Activated T-helper 2 cell treated with anti-CD3 and anti-CD28 coated beads, Interferon-gamma antibody, Interleukin-2, Interleukin-4, amounts not matched to agents 10 μg/mL and 5 μg/mL and 100 μg/mL, durations not matched to agents 14 hours and 24 hours and 36 hours (primary cell): ENCODE measurements at places on chromosomes 1 and 21.
A peak's percentile ranks its signal among the peaks of the same experiment; 100 is the strongest.

- H3K27me3 ChIP-seq, result peaks cover 22% of the 10 kb centered on the region
- H3K27ac ChIP-seq, result no peak overlapping the region
- H3K4me1 ChIP-seq, result no peaks in the 10 kb centered on the region
- no peak for DNase-seq
These were observed 3.9 kb upstream of the ACKR1 start for GRCh38 chr1:159200769-159201168.

DNA sequence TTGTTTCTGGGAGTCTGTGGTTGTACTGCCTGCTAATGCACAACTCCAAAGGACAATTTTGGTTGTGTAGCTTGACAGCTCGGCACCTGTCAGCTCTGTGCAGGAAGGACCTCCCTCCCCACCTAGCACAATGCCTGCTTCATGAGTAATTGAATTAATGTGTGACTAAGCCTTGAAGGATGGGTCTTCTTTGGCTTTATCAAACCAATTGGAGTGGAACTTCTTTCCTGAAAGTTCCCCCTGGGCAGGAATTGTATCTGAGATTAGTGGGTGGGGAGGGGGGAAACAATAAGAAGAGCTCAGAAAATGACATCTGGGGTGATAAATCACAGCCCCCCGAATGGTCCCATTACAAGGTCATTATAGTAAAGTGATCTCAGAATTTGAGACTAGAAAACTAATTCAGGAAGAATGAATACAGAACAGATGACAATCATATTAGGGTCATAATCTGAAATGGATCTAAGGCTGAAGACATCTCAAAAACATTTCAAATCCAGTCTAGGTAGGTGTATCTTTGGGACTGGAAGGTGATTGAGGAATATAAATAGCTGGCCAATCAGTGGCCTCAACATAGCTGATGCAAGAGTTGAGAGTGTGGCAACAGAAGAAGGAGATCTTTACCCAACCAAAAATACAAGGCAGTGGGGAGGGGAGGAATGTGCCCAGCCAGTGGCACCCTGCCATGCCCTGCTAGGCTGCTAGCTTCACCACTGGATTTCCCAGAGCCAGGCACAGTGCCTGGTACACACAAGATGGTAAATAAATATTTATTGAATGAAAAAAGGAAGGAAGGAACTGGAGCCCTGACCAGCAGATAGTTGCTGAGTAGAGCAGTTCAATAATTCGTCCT is 10.1 kb upstream of the SESN2 start:
- no peak overlapping the region for H3K4me3 ChIP-seq
- no peak for DNase-seq
- peak overlapping the region; percentile 96 for H3K27ac ChIP-seq

- H3K27ac ChIP-seq, result no peak overlapping the region
- DNase-seq, result no peak
- H3K4me1 ChIP-seq, result no peaks in the 10 kb centered on the region
- H3K27me3 ChIP-seq, result peaks cover 16% of the 10 kb centered on the region
These were observed 76.7 kb downstream of the SIPA1L2 start for GRCh38 chr1:232553050-232553754.

GRCh38 chr1:24862775-24863483 is 67.1 kb downstream of the RUNX3 start:
- peaks cover 5% of the 10 kb centered on the region for H3K27me3 ChIP-seq
- no peaks in the 10 kb centered on the region for H3K36me3 ChIP-seq
- no peak for DNase-seq

DNA sequence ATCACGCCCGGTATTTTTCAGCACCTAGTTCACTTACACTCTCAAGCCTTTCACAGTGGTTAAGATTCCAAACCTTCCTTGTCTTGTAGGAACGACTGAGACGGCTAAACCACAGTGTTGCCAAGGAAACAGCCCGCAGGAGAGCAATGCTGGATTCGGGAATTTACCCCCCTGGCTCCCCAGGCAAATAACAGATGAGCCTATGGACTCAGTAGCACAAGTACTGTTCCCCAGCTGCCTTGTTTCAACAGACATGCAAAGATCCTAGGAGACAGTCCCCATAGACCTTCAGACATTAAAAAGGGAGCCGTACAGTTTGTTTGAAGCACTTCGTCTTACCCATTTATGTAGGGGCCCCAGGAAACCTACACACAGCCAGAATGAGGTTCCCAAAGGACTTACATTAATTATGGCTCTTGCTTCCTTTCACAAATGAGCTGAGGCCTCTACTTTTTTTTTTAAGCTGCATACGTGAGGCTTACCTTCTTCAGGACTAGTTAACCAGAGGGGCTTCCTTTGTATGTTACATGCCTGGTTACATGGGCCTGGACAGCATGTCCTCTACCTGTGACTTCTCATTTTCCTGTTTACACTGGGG is 2.7 kb downstream of the SNAPIN start:
- H3K36me3 ChIP-seq, result peaks cover 50% of the 10 kb centered on the region
- H3K27ac ChIP-seq, result no peak overlapping the region
- DNase-seq, result no peak
- H3K4me1 ChIP-seq, result peaks cover 12% of the 10 kb centered on the region
- no peaks in the 10 kb centered on the region for H3K27me3 ChIP-seq
- H3K4me3 ChIP-seq, result peak overlapping the region; percentile 17

- H3K4me3 ChIP-seq, result no peak overlapping the region
- no peaks in the 10 kb centered on the region for H3K4me1 ChIP-seq
- no peak for DNase-seq
- no peaks in the 10 kb centered on the region for H3K27me3 ChIP-seq
- H3K36me3 ChIP-seq, result no peaks in the 10 kb centered on the region
These were observed 209.6 kb downstream of the GPR52 start for GRCh38 chr1:174657411-174657810.

DNA sequence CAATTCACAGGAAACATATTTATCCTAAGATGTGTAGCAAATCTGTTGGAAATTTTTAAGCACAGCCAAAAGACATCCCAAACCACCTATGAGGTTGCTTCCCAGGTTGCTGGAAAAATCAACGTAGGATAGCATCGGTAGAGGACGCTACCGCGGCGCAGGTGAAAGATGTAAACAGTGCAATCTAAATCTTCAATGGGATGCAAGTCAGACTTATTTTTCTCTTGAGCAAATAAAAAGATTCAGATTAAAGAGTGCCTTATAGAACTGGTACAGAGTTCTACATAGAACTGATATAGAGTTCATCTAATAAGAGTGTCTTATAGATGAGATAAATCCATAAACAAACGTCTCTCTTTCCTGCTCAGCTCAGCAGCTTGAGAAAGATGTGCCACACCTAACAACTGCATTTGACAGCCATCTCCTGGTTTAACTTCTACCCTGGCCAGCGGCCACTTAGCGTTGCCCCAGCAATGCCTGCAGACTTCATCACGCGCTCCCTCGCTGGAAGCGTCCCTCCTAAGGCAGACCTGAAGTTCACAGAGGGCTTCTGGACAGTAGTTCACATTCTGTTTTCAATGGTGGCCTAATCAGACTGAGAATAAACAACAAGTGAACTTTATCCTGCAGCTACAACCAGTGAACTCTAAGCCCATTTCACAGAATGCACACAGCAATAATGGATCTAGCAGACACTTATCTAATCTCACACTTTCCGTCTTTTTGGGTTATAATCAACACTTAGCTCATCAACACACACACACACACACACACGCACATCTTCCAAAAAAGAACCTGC is 164.5 kb downstream of the TOMM20 start:
- peak overlapping the region; percentile 93 for H3K27ac ChIP-seq
- peaks cover 31% of the 10 kb centered on the region for H3K36me3 ChIP-seq
- DNase-seq, result no peak
- H3K4me3 ChIP-seq, result peak overlapping the region; percentile 46
- peaks cover 71% of the 10 kb centered on the region for H3K4me1 ChIP-seq
- no peaks in the 10 kb centered on the region for H3K27me3 ChIP-seq

DNA sequence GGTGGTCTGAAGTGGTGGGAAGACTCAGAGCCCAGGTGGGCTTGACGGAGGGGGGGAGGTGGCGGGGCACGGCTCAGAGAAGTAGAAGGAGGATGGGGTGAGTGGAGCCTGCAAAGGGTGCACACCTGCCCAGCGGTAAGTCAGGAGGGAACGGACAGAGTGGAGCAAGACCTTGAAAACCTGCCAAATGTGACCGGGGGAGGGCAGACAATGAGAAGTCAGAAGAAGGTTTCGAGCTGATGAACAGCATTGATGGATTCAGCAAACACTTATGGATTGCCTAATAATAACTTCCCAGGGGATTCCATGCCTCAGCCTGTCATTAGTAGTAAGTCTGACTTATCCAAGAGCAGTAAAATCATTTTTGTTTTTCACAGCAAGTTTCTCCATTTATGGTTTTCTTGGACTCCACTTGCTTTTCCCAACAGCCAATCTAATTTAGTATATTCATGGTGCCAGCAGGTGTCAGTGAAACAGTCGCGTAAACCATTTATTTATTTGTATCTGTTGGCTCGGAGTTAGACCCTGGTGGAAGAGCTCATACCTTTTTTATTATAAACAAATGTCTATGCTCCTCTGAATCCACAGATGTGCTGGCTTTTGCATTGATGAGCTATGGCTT is 279.1 kb downstream of the PCP4 start:
- H3K36me3 ChIP-seq, result no peaks in the 10 kb centered on the region
- H3K4me1 ChIP-seq, result no peaks in the 10 kb centered on the region
- DNase-seq, result no peak
- no peaks in the 10 kb centered on the region for H3K27me3 ChIP-seq
- H3K27ac ChIP-seq, result no peak overlapping the region
- H3K4me3 ChIP-seq, result no peak overlapping the region

DNA sequence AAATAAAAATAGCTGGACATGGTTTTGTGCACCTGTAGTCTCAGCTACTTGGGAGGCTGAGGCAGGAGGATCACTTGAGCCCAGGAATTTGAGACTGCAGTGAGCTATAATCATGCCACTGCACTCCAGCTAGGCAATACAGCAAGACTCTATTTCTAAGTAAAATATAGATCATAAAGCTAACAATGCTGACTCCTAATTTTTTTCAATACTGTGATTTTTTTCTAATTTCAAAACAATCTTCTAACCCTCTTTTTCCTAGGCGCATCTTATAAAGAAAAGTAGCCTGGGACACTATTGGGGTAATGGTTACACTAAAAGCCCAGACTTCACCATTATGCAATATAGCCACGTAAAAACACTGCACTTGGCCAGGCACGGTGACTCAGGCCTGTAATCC is 81.3 kb downstream of the PTPN14 start:
- H3K27ac ChIP-seq, result no peak overlapping the region
- DNase-seq, result no peak
- no peaks in the 10 kb centered on the region for H3K27me3 ChIP-seq
- peaks cover 45% of the 10 kb centered on the region for H3K4me1 ChIP-seq
- peaks cover 15% of the 10 kb centered on the region for H3K36me3 ChIP-seq
- H3K4me3 ChIP-seq, result no peak overlapping the region

GRCh38 chr1:154621875-154622274 is 13.9 kb upstream of the ADAR start:
- peaks cover 50% of the 10 kb centered on the region for H3K36me3 ChIP-seq
- H3K4me1 ChIP-seq, result peaks cover 45% of the 10 kb centered on the region
- H3K4me3 ChIP-seq, result no peak overlapping the region
- H3K27me3 ChIP-seq, result no peaks in the 10 kb centered on the region
- H3K27ac ChIP-seq, result peak overlapping the region; percentile 30

DNA sequence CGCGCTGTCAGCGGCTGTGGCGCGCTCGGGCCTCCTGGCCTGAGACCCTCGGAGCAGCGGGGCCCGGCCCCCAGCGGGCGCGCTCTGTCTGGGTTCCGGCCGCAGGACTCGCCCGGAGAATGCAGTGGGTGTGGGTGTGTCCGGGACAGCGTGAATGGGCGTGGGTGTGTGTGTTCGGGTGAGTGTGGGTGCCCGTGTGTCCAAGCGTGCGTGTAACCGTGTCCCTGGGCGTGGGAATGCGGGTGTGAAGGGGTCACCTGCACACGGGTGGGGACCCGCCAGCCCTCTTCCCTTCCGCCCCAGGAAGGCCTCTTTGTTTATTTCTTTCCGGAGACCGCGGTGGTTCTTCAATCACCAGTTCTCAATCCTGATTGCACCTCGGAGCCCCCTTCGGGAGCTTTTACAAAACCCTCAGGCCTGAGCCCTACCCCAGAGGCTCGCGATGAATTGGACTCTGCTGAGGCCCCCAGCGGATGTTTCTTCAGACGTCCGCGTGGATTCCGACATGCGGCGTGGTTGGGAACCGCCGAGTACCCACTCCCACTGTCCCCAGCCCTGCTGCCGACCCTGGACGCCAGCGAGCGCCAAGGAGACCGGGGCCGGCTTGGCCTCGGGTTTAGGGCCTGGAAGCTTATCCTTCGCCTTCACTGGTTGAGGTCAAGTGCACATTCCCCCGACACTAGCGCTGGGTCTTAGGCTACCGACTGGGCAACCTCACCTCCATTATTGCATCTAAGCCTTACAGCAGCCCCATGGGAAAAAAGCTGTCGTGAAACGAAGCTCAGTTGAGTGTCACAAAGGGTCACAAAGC is 19.3 kb downstream of the SERTAD4 start:
- H3K27ac ChIP-seq, result no peak overlapping the region
- peaks cover 6% of the 10 kb centered on the region for H3K4me1 ChIP-seq
- H3K36me3 ChIP-seq, result no peaks in the 10 kb centered on the region
- no peak for DNase-seq
- peaks cover 66% of the 10 kb centered on the region for H3K27me3 ChIP-seq
- no peak overlapping the region for H3K4me3 ChIP-seq

GRCh38 chr1:111719674-111720132 is 19.5 kb downstream of the INKA2 start:
- no peak overlapping the region for H3K4me3 ChIP-seq
- H3K36me3 ChIP-seq, result peaks cover 25% of the 10 kb centered on the region
- no peak for DNase-seq
- H3K4me1 ChIP-seq, result peaks cover 7% of the 10 kb centered on the region

DNA sequence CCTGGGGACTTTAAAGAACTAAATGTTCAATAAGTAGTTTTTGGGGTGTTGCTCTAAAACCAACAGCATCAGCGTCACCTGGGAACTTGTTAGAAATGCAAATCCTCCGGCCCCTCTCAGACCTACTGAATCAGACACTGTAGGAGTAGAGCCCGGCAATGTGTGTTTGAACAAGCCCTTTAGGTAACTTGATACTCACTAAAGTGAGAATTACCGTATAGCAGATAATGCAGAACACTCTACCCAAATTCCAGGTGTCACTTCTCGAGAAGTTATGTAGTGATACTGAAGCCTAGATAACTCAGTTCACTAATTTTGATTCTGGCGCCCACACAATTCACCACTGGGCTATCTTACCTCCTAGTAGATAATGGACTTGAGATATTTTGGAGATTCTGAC is 3.7 kb upstream of the DPT start:
- no peak overlapping the region for H3K27ac ChIP-seq
- no peak for DNase-seq
- no peak overlapping the region for H3K4me3 ChIP-seq
- H3K4me1 ChIP-seq, result no peaks in the 10 kb centered on the region

DNA sequence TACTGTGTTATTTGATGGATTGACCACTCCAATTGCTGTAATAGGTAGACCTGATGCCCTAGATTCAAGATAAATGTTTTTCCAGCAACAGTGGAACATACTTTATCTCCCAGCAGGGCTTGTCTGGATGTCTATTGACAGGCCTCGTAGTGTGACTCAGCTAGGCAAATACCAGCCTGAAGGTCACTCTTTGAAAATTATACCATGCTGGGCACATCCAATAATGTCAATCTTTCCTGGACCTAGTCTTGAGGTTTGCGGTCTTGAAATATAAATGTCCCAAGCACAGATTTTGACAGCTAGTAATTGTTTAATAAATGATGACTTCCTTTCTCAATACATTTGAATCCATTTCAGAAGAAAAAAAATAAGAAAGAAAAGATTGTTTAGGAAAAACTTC is 1138.0 kb upstream of the TMPRSS15 start:
- no peaks in the 10 kb centered on the region for H3K36me3 ChIP-seq
- no peak overlapping the region for H3K27ac ChIP-seq
- H3K4me1 ChIP-seq, result no peaks in the 10 kb centered on the region
- no peaks in the 10 kb centered on the region for H3K27me3 ChIP-seq
- no peak overlapping the region for H3K4me3 ChIP-seq
